ENCODE measurements at places on chromosomes 1 and 21.
A peak's percentile ranks its signal among the peaks of the same experiment; 100 is the strongest.

DNA sequence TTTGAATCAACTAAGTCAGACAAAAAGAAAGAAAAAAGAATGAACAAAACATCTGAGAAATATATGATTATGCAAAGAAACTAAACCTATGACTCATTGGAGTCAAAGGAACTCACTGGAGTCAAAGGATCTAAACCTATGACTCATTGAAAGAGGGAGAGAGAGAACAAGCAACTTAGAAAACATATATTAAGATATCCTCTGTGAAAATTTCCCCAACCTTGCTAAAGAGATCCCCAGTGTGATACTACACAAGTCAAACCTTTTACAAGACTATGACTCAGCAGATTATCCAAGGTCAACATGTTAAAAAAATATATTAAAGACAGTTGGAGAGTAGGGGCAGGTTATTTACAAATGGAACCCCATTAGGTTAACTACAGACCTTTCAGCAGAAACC lies 1538.3 kb downstream of the NCAM2 start:
- DNase-seq: peak; percentile 82

DNA sequence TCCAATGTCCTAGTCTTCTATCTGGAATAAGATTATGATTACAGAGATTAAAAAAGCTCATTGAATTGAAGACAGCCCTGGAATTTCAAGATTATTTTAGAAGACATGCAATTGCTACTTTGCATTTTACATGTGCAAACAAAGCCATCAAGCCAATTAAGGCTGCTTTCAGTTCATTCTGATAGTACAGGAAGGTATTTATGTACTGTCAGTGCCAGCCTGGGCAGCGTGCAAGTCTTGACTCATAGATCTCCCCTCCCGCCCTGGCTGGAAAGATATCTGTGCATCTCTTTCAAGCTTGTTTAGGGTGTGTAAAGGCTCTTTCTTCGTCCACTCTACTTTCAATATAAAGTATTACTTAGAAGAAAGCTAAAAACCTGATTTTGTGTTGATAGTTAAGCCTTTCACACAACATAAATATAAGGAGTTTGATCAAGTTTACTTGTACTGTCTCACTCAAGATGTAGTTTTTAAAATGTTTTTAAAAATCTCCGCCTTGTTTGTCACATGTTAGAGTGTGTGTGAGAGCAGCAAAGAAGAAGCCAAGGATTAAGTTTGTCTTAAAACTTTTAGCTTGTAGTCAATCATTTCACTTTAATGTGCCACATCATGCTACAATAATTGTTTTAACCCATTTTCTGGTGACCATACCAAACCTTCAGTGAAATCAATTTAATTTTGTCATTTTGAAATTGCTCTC lies 13.6 kb upstream of the LYPLAL1 start:
- DNase-seq: peak; percentile 28

DNA sequence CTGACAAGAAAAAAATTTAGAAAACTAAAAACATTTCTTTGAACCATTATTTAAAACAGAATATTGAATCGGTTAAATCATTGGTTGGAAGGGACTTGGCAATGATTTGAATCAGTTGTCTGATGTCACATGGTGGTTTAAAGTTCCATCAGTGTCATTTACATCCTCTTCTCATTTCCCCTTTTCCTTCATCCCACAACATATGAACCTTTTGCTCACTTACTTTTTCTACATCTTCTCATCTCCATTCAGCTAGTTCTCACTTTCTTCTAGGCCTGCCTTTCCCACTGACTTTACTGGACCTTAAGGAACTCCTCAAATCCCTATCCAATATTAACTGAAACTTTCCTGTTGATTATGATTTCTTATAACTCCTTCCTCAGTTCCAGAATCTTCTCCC lies 58.5 kb downstream of the PHACTR4 start:
- no peak for DNase-seq

DNA sequence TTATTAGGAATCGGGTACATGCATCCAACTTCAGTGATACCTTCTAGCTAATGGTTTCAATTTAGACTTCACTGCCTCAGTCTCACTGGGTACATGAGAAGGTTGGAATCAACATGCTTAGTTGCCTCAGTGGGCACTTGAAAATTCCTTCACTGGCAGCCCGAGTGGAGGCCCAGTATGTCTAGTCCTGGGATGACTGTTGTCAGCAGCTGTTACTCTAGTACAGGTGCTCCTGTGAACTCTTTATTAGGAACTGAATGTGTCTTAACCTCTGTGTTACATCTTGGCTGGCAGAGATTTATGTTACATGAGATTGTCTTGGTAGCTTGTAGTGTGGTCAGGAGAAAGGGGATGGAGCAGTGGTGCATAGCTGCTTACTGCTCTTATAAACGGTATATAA lies 13.4 kb downstream of the PLA2G2E start:
- DNase-seq: no peak

GRCh38 chr1:93666613-93667384 lies 14.8 kb downstream of the BCAR3 start:
- DNase-seq: no peak

- no peak for DNase-seq
Observed at GRCh38 chr1:119101563-119101962, 38.9 kb downstream of the WARS2 start.

DNA sequence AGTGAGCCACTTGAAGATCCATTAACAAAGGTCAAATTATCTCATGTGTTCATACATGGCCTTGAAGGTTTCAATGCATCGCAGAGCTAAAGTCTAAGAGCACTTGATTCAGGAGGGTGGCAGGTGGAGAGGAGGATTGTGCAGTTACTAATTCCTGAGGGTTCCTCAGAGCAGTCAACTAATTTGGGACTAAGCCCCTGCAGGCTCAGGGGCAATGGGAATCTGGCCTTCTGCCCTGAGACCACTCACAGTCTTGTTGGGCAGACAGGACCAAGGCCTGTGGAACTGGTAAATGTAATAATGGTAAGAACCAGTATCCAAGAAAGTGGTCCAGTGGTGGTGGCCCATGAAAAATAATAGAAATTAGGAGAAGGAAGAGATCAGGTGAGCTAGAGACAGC lies 127.4 kb upstream of the HMGB4 start:
- DNase-seq: no peak

DNA sequence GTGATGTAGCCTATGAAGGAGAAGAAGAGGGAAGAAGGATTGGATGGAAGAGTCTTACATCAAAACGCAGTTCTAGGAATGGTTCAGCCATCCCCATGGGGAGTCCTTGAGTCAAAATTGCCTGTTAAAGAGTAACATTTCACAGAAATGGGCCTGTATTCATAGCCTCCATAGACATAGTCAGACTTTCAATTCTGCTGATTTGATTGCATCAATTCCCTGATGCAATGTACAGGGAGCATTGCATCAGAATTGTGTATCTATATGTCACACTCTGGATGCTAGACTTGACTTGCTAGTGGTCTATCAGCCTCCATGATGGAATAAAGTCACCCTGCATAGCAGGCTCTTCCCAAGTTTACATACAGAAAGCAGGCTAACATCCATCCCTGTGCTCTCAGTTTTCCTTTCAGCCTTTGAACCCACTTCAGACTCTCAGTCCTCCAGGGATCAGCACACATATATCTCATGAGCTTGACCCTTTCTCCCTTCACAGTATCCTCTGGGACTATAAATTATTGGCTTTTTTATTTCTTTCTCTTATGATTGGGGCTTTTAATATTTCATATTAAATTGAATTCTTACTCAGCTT lies 1111.7 kb upstream of the B3GALT2 start:
- no peak for DNase-seq

DNA sequence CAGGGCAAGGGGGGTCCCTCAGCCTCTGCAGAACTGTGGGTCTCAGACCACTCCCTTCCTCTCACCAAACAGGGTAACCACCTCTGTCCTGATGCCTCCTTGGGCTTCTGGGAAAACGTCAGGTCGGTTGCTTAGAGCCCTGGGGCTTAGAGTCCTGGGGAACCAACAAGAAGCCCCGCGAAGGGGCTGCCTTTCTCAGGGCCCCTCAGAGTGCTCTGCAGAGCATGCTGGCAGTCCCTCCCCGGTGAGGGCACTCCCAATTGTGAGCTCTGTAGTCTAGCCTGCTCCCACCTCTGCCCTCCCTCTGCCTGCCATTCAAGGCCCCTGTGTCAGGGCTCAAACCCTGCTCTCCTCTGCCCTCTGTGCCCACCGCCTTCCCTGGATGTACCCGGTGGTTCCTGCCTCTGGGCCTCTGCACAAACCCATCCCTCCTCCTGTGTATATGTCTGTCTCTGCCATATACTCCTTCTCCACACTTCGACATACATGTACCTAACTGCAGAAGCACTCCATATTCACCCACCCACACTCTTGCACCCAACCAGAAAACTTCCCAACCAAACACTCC lies 92.3 kb downstream of the DMRTB1 start:
- DNase-seq: no peak

DNA sequence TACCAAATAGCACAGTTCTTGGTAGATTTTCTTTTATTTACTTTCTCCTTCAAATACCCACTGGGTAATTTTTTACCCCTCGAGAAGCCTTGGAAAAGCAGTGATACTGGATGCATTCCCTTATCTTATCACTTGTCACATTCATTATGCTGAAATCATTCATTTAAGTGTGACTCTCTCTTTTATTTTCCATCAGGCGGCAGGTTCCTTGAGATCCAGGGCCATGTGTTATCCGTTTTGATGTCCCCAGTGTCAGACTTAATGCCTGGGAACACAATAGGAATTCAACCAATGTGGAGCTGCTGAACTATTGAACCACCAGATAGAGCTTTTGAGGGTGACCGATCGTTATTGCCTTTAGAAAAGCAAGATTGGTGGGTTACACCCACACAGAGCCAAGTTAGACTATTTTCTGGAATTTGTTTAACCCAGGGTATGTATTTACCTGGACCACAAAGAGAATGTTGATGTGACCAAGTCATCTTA lies 51.5 kb upstream of the ATP5PO start:
- no peak for DNase-seq

- no peak for DNase-seq
Observed at GRCh38 chr1:89708751-89709375, 75.9 kb downstream of the LRRC8C start.
